Activated CD8-positive, alpha-beta memory T cell treated with anti-CD3 and anti-CD28 coated beads for 1 hour (primary cell): ENCODE measurements at places on chromosomes 3 and 15.

- no peak for DNase-seq
Observed at GRCh38 chr3:56477646-56478045, 9.4 kb upstream of the ERC2 start.

GRCh38 chr15:78082106-78082742, 4.7 kb upstream of the TBC1D2B start:
- DNase-seq: no peak

DNA sequence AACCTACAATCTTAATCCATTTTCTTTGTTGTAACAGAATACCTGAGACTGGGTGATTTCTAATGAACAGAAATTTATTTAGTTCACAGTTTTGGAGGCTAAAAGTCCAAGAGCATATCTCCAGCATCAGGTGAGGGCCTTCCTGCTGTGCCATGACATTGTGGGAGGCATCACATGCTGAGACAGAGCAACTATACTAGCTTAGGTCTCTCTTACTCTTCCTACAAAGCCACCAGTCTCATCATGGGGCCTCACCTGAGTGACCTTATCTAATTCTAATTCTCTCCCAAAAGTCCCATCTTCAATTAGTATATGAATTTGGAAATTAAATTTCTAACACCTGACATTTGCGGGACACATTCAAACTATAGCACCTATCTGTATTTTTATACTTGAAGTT, 247.1 kb upstream of the MRPL3 start:
- DNase-seq: no peak

- DNase-seq: no peak
Observed at GRCh38 chr3:134652409-134652831, 1.6 kb upstream of the KY start.

DNA sequence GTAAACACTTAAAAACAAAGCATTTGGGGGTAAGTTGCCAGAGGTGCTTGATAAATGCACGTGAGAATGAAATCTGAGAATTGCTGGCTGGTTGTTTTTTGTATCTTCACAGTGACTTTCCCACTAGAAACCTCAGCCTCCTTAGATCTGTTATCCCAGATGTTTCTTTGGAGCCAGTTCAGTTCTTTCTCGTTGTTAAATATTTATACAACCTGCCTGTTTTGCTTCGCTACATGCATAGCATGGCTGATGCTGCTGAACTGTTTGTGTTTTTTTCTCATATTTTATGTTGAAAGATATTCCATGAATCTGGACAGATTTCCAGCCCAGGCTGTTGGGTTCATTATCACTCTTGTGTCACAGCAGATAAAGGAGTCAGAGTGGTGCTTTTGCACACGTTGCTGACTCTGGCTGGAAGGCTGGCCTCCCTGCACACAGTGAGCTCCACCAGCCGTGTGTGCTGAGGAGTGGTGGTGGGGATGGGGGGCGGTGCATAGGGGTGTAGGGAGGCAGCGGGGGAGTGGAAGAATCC, 80.2 kb downstream of the ARNT2 start:
- DNase-seq: no peak

DNA sequence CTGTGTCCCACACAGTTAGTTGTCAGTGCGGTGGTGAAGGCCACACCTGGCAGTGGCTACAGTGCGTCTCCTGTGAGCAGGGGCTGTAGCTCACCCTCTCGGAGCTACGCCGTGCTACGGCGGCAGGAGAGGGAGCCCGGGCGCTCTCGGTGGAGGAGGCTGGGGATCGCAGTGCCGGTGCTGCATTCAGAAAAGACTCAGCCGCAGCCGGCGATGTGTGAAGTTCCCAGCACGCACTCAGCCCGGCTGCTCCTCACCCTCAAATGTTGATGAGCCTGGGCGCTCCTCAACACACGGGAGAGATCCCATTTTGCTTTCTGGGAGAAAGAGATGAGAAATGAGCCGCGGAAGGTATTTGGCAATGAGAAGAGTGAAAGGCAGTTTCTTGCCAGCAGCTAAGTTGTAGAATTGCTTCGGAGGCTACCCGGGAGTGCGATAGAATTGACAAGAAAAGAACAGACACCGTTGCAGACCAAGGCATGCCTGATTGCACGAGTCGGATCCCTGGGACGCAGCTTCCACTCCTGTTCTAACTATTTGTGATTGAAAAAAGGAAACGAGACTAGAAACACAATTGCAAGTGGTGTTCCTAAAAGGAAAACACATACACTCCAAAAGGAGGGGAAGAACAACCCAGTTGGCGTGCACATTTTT, at the start of gene UNC13C:
Gene UNC13C, plus strand, starts transcription at position 189 of the 654 bp plus-strand sequence. CDS start 34,463 bp downstream, outside the sequence.
- DNase-seq: no peak

- no peak for DNase-seq
Observed at GRCh38 chr3:143753006-143753405, 95.3 kb downstream of the SLC9A9 start.

- DNase-seq: no peak
Observed at GRCh38 chr15:77167406-77167805, 96.5 kb upstream of the TSPAN3 start.

DNA sequence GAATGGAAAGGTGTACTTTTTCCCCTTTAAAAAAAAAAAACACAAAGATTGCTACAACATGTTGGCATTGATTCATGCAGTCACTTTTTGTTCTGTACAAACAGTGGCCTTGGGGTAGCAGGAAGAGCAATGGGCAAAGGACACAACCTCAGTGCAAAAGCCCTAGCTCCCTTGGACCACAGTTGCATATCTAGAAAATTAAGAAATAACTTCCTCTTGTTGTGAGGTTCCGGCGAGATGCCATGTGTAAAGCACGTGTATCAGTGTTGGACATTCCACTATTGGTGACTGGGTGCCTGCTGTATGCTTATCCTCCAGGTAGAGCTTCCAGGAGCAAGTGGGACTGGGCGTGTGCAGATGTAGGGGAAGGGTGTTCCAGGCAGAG, 164.5 kb downstream of the THSD4 start:
- DNase-seq: no peak

GRCh38 chr15:33243869-33244268, 49.4 kb upstream of the FMN1 start:
- no peak for DNase-seq

- DNase-seq: no peak
Observed at GRCh38 chr15:81506936-81507335, 132.9 kb upstream of the TMC3 start.

GRCh38 chr3:7663771-7664170, 802.9 kb downstream of the GRM7 start:
- DNase-seq: no peak

DNA sequence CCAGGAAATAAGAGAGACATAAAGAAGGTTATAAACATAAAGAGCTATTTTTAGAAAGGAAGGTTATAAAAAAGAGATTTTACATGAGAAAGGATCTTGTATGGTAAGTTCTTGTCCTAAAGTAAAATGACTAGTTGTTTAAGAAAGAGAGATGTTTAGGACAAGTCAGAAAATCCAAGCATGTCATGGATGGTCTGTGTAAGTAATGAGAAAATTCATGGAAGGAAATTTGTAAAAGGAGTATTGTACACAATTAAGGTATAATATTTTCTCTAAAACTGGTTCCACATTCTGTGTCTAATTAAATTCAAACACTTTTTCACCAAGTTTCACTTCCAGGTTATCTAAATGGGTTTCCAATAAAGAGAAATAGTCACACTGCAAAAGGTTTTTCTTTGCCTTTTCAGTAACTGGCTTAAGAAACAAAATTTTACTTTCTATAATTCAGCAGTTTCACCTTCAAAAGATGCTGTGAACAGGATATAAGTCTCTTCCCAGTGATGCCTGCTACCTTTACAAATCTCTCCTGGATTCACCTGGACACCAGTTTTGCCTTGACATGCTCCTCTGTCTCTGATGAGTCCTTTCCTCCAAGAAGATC, 455.7 kb downstream of the ZIC1 start:
- DNase-seq: no peak

- no peak for DNase-seq
Observed at GRCh38 chr15:58549785-58550074, 117.9 kb downstream of the LIPC start.

GRCh38 chr3:58608648-58609047, 31.5 kb upstream of the FAM107A start:
- no peak for DNase-seq

- no peak for DNase-seq
Observed at GRCh38 chr3:21390136-21390535, 360.9 kb downstream of the ZNF385D start.

DNA sequence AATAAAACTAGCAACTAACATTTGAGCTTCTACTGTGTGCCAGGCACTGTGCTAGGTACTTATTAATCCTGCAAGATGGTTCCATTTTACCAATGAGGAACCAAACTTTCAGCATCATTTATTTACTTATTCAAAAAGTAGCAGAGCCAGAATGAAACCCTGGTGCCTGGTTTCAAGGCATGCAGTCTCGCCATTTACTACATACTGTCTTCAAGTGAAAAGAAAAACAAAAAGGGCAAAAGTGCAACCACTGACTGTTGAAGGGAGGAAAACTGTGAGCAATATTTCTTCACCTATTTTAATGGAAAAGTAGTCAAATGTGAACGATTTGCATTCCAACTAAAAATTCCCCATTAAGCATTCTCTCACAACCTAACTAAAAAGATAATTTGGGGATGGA, 8.7 kb downstream of the DCUN1D1 start:
- no peak for DNase-seq

- no peak for DNase-seq
Observed at GRCh38 chr3:125435231-125435630, 60.1 kb upstream of the ZNF148 start.

GRCh38 chr3:14852058-14852594, 33.4 kb downstream of the FGD5 start:
- no peak for DNase-seq

DNA sequence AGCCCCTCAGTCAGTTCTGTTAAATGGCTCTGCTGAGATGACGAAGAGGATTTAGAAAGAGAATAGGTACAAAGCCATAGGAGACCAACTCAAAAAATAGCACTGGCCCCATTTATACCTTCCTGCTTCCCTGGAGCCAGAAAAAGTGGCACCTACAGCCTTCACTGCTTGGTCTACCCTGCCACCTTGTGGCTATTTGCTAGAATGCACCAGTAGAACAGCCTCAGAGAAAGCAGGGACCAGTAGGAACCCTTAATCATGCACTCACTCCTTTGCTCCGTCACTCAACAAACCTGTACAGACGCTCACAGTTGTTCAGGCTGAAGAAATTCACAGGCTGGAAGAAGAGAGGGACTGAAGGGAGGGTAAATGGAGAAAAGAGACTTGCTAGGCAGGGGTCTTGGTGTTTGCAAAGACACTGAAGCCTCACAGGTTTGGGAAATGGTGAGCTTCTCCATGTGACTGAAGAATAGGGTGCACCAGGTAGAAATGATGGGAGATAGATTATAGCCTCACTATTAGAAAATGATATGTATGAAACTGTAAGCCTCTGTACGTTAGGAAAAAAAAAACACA, 12.1 kb upstream of the RTP2 start:
- peak; percentile 21 for DNase-seq

- DNase-seq: no peak
Observed at GRCh38 chr3:188812198-188812597, 359.6 kb upstream of the TPRG1 start.

GRCh38 chr3:172669021-172669420, 41.8 kb downstream of the NCEH1 start:
- DNase-seq: no peak

DNA sequence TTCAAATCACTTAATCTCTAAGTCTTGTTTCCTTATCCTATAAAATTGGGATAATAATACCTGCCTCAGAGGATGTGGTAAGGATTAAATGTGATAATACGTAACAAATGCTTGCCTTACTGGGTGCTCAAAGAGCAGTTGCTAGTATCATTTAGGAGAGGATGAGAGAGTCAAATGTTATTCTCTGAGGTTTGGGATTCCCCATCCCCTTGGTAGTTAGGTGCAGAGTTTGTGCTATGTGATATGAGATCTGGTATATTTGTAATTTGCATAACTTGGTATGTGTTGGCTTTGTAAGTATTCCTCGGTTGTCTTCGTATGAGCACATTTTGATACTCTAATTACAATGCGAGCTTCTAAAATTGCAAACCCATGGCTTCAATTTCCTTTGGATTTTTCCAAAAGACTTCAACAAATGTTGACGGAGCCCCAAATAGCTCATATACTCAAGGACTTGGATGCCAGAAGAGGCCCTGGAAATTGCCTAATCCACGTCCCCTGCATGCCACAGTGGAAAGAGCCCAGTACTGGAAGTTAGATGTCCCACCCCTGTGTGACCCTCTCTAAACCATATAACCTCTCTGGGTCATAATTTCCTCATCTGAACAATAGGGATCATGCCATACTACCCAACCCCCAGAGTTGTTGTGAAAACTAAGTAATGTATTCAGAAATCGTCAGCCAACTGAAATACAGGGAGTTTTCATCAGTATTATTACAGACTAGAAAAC, 85.0 kb downstream of the FBN1 start:
- DNase-seq: no peak

DNA sequence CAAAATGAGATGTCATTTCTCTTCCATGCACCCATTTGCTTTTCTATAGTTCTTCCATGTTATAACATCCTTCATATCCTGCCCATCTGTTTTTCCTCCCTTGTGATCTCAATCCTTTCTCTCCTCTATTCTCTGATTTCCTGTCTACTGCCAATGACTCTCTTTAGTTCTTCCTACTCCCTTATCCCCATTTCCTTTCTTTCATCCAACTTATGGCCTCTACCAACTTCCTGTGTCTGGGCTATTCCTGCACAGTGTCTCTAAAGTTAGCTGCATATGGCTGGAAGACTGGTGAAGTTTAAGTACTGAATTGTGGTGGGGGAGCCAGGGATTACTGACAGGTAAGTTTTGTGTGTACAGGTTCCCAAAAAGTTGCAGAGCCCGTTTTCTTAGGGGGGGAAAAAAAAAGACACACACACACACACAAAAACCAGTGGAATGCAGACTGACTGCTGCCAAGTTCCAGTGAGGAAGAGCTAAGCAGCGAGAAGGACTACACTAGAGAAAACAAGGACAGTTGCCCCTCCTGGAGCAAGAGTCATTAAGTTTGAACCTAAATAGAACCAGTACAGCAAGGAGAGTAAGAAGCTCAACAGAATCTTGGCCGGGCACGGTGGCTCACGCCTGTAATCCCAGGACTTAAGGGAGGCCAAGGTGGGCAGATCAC, 28.8 kb downstream of the XRN1 start:
- DNase-seq: no peak

DNA sequence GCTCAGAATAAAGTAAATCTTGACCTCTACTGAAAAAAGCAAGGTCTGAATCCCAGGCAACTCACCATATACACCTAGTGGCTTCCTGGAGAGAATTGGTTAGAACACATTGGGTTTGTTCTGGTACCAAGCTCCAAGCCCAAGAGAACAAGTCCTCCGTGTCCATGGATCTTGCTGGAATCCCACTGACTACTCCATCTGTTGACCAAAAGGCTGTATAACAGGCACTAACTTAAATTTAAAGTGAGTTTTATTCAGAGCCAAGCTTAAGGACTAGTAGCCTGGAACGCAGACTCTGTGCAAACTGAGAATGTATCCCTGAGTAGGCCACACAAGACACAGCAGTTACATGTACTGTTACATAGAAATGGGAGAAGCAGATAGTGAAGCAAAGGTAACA, 342.1 kb upstream of the LRRC3B start:
- DNase-seq: no peak

DNA sequence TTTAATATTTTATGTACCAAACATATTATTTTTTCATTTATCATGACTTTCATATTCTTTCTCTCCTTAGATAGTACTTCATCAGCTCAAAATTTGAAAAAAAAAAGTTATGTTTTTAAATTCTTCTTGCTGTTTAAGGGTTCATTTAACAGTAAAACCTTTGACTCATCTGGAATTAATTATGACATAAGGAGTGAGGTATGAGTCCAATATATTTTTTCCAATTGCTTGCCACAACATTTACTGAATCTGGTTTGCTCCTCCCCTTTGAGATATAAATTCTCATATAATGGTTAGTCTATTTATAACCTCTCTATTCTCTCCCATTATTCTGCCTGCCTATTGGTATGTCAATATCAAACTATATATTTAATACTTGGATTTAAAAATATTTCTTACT, 387.8 kb downstream of the TUSC7 start:
- no peak for DNase-seq
